Placental pericyte (primary cell): ENCODE measurements at places on chromosomes 11 and 22. TPM values are rescaled to one million over a fixed set of nuclear protein-coding genes. Genes with fewer than 3 reads are reported as not detected.

Gene KRTAP5-3
- total RNA-seq, result not detected in 2 replicates

Gene NXF1
- total RNA-seq, result 35.2 and 49.5 TPM in 2 replicates

Gene MAP6
- total RNA-seq, result 0.57 and 2.4 TPM in 2 replicates

Gene BARX2
- not detected in 2 replicates for total RNA-seq

Gene MIF
- total RNA-seq, result 102 and 150 TPM in 2 replicates
